ENCODE measurements at places on chromosomes 4 and X.

- DNase-seq, result no peak
These were observed 7.5 kb upstream of the SLC39A8 start for GRCh38 chr4:102352781-102353180.

DNA sequence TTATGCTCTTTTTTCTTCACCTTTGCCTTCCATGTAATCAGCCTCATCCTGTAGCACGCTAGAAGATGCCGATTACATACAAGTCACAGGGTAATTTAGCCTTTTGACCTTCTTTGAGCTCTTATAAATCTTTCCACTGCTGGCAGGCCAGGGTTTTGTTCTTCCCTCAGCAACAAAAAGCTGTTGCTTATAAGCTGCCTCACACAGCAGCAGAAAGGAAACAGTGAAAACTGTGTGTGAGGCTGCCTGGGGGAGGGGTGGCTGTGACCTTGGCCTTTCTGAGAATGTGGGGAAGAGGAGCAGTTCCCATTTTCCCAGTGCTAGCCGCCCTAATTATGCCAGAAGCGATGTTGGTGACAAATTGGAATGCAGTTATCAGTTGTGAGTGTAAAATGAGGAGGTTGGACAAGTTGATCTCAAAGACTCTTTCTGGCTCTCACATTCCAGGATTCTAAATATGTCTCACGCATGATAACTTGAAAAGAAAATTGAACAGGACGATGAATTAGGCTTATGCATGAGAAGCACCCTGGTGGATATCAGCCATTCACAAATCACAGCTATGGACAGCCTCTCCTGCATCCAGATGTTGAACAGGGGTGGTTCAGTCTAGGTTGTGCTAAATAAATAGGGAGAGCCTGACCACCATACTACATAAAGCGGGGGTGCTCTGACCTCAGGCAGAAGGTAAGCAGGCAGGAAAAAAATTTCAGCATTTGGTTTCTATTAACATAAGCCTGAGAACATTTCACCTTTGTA is 25.7 kb downstream of the SLITRK2 start:
- no peak for DNase-seq

- no peak for DNase-seq
These were observed 214.2 kb downstream of the RELL1 start for GRCh38 chr4:37471971-37472370.

GRCh38 chr4:109462297-109462696 is 28.7 kb downstream of the SEC24B start:
- no peak for DNase-seq

GRCh38 chr4:94504545-94504944 is 52.8 kb downstream of the PDLIM5 start:
- DNase-seq, result no peak

All from activated B cell treated with CpG ODN at 0.5 μM for 24 hours (primary cell).